Left renal cortex interstitium (tissue), 4 donors: ENCODE measurements at places on chromosomes 7 and 10.

DNA sequence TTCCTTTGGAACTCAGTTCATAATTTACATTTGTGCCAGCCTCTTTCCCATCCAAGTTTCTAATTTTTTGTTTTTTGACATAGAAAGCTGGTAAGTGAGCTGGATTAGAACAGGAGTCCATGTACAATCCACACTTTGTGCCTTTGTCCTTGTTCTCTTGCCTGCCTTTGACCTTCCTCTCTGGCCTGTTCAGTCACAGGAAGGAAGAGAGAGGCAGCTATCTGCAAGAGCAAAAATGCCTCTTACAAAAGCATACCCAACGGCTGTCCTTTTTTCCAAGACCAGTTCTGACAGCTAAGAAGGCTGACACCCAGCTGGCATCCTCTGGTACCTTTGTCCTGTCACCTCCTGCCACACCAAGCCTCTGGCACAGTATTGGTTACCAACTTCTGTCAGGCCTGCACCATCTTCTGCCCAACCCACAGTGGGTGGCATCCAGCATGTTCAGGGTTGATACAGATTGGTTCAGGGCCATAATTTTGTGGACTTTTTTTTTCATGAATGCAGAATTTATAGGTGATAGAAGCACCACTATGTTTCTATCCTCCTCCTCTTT lies 133.7 kb upstream of the KLF14 start:
- DNase-seq = no peak

DNA sequence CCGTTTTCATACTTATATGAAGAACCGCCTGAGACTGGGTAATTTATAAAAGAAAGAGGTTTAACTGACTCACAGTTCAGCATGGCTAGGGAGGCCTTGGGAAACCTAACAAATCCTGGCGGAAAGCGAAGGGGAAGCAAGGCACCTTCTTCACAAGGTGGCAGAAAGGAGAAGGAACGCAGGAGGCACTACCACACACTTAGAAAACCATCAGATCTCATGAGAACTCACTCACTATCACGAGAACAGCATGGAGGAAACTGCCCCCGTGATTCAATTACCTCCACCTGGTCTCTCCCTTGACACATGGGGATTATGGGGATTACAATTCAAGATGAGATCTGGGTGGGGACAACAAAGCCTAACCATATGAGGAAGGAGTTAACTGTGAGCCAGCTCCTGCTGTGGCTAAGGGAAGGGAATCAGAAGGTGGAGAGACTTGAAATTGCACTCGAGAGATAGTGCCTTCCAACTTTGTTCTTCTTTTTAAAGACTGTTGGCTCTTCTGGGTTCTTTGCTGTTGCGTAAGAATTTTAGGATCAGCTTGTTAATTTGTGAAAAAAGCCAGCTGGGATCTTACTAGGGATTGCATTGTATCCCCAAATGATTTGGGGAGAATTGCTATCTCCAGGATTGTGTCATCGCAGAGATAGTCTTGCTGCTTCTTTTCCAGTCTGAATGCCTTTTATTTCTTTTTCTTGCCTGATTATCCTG lies 21.0 kb downstream of the OPTN start:
- DNase-seq = no peak

DNA sequence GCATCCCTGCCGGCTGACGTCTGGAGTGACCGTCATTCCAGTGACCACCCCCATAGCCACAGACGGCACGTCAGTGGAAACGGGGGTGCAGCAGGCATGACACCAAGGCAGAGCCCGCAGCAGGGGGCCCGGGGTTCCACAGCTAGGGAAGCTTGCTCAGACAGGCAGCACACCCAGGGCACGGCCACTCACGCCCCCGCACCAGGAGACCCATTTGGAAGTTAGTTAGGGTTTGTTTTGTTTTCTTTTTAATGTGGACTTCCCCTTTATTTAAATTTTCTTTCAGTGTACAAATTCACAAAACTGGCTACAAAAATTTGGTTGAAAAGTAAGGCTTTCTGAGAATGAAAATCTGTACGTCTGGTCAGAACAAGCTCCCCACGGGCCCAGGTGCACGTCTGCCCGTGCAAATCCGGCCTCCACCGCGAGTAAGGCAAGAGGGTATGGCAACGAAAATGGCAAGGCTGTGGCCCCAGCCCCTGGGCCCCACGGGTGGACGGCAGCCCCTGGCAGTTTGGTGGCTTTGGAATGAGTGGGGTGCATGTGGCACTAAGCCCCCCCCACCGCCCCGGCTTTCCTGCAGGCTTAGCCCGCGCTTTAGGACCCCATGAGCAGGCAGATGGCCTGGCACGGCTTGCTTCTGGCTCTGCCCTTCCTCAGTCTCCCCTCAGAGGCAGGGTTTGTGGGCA lies 124.2 kb downstream of the FAM53B start:
- DNase-seq = no peak

DNA sequence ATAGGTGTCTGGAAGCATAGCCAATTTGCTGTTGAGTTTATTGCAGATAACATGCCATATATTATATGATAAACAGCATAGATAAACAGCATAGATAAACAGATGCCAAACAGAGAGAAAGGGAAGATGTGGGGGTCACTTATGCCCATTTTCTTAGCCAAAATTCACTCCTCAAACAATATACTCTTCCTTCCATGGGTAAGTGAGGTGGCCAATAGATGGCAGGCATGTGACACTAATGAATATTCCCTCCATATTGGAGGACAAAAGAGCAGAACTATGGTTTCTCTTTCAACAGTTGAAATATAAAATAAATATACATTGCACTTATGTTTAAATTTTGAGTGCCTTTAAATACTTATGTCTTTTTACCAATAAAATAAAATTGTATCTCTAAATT lies 1212.8 kb downstream of the REEP3 start:
- no peak for DNase-seq

- DNase-seq = no peak
Observed at GRCh38 chr7:83355143-83355542, 192.5 kb upstream of the PCLO start.

- no peak for DNase-seq
Observed at GRCh38 chr7:801940-802381, 30.3 kb upstream of the SUN1 start.

DNA sequence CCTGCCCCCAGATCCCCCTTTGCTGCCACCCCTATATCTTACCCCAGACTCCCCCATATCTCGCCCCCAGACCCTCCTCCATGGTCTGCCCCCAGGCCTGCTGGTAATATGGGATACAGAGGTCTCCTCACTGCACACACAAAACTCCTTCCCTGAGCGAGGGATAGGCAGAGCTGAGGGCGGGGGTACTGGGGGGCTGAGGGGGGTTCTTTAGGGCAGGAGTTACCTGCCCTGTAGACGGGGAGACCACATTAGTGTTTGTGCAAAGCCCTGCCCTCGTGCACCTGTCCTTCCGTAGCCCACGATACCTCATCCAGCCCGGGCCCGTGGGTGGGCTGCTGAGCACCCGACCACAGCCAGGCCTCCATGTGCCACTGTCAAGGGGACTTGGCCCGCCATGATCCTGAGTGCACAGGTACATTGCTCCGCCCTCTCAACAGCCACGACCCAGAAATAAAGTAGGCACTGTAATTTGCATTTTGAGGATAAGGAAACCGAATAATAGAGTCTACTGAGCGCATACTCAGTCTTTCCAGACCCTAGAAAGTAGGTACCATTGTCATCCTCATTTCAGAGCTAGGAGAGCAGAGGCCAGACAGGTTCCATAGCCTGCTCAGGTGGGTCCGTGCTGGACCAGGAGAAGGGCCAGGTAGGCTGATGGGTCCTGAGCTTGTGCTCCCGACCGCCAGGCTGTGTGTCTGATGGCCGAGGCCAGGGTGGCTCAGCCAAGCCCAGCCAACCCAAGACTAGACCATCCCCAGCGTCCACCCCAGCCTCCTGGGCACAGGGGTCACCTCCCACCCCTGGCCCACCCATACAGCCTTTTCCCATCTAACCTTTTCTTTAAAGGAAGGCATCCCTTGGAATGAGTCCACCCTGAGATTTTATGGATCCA lies 115.2 kb downstream of the LHPP start:
- no peak for DNase-seq

DNA sequence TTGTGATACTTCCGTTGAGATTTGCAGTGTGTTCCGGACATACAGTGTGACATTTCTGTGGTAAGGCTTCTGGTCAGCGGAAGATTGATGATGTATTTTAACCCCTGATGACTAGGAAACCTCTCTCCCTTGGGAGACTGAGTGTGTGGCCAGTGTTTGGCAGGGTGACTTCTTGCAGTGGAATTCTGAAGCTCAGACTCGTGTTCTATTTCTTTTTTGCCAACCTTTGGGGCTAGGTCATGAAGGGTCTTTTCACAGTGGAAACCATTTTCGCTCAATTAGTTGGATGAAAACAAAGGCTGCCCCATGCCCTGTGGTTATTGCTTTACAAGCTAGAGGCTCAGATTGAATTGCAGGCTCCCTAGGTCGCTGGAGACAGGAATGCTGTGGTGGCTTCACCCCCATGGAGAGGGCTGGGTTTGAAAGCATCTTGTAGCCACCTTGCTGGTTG lies 288.9 kb downstream of the BBS9 start:
- DNase-seq = no peak

- DNase-seq = no peak
Observed at GRCh38 chr7:41415471-41416207, 287.3 kb downstream of the INHBA start.

- no peak for DNase-seq
Observed at GRCh38 chr10:62480196-62480595, 106.0 kb downstream of the ZNF365 start.

GRCh38 chr7:50268223-50268622 lies 36.3 kb upstream of the IKZF1 start:
- no peak for DNase-seq

DNA sequence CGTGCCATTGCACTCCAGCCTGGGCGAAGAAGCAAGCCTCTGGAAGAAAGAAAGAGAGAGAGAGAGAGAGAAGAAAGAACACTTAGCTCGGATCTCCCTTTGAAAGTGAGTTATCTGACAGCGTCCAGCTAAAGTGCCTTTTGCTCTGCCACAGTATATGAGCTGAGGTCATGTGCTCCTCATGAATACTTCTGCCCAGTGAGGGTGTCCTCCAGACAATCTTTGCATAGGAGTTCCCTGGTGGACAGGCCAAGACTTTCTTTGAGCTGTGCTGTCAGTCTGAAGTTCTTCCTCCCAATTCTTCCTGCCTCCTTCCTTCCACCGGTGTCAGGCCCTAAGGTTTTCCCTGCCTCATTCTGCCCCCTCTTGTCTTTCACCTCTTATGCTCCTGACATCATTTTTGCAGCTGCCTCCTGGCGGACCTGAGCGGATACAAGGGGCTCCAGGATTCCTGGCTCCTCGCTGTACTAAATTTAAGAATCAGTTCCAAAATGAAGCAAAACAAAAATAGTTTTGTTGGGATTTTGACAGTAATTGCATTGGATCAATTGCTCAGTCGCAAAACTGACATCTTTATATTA lies 31.9 kb downstream of the XRCC2 start:
- DNase-seq = no peak

DNA sequence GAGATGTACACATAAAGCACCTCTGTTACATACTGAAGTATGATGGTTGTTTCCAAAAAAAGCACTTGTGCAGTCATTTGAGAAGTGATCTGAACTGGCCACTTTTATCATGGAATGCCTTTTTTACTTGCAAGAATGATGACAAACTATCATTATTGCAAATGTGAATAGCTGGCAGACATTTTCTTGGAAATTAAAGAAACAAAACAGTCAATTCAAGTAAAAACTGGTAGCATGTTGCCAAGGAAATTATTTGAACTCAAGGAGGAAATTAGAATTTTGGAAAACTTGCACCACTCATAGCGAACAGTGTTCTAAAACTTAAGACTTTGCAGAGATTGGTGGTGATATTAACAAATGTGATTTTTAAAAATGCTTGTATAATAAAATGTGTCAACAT lies 6.6 kb downstream of the RHEB start:
- DNase-seq = no peak

DNA sequence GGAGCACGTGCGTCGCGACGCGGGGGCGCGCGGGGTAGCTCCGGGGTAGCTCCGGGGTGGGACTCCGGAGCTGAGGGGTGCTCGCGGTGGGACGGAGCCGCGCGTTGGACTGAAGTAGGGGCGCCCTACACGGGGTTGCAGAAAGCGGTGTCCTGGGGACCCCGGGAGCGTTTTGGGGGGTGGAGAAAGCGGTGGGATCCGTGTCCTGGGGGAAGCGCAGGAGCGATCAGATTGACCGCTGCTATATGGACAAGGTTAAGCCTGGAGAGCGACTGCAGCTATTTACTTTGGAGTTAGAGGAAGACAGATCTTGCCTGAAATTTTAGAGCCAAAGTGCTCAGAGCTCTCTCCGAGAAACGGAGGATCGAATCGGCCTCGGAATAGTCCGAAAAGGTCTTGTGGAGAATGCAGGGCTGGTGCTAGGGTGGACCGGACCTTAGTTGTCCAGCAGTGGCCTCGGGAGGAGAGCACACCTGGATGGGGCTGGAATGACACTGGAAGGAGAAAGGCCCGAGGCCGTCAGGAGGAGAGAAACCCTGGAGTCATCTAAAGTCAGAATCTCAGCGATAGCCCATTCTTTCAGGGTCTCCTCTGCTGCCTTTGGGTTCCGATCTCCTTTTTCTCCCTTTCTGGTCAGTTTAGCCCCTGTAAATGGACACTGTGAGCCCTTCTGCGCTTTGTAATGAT lies 564 bp downstream of the PDSS1 start:
- no peak for DNase-seq

GRCh38 chr10:106941297-106942034 lies 223.0 kb downstream of the SORCS1 start:
- DNase-seq = no peak

DNA sequence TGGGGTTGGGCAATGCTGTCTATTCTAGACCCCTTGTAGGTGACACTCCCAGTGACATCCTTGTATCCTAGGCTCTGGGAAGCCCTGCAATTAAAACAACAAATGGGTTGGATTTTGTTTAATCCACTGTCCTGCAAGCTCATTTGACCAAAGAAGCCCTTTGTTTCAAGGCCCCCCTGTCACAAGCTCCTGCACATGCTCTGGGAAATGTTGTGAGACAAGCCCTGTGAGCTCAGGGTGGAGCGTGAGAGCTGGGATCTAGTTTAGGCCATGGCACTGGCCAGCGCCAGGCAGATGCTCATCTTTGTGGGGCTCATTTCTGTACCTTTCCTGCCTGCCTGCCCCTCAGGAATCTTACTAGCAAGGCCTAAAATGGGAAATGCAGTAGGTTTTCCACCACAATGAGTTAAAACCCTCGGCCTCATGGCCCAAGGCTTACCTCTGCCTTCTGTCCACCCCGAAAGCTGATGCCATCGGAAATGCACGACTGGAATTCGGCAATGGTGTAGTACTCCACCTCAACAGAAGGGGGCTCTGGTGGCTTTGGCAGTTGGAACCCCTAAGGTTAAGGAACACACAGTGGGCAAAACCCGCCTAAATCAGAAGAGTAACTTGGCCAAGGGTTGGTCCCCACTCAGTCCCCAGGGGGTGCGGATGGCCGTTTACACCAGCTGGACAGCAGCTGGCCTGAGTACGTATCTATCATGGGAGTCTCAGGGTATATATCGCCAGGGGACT lies 112.0 kb downstream of the NEURL1 start:
- DNase-seq = no peak

- no peak for DNase-seq
Observed at GRCh38 chr10:96368971-96369370, 10.2 kb upstream of the OPALIN start.

DNA sequence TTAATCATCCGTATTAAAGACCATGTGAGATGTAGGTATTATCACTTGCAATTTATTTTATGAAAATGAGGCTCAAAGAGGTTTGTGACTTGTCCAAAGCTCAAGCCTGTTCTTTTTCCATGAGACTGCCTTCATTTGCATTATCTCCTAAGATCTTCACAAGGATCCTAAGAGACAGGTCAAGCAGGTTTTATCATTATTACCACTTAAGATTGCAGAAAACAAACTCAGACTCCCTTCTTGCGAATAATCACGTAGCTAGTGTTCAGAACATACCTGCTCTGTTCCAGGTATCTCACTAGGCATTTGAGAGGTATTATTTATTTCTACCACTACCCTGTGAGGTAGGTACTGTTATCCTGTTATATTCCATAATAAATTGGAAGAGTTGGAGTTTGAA lies 64.8 kb downstream of the ZNRF2 start:
- DNase-seq = no peak
